Jurkat, Clone E6-1 (cell line): ENCODE measurements at places on chromosomes 5 and 9.

GRCh38 chr9:114116126-114116747 lies 17.1 kb upstream of the KIF12 start:
- no peak for DNase-seq

GRCh38 chr5:150289551-150290390 lies at the start of gene CAMK2A:
Gene CAMK2A, minus strand, starts transcription at chr5:150289773. Its CDS starts 148 bp downstream, at chr5:150289625.
- no peak for DNase-seq

GRCh38 chr9:119841016-119841415 lies 471.8 kb upstream of the BRINP1 start:
- DNase-seq = no peak

DNA sequence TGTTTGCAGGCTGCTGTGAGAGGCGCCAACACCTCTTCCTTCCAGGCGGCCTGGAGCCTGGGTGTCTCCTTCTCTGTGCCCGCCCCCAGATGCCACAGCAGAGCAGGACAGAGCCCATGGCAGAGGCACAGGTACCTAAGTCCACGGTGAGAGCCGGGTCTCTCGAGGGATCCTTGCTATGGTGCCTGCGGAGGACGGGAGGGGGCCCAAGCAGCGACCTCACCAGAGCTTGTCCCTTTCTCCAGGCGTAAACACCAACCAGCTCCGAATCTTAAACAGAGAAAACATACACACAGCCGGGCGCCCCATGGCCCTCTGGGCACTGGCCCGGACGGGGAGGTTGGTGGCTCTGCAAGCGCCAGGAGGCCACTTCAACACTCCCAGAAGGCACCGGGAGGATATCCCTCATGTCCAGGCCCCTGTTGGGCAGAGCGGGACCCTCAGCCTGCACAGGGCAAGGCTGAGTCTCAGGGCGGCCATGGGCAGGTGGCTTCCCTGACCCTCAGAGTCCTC lies 11.8 kb downstream of the CCDC187 start:
- DNase-seq = no peak

- DNase-seq = no peak
Measured at GRCh38 chr9:132383462-132383883, 23.2 kb downstream of the TTF1 start.

DNA sequence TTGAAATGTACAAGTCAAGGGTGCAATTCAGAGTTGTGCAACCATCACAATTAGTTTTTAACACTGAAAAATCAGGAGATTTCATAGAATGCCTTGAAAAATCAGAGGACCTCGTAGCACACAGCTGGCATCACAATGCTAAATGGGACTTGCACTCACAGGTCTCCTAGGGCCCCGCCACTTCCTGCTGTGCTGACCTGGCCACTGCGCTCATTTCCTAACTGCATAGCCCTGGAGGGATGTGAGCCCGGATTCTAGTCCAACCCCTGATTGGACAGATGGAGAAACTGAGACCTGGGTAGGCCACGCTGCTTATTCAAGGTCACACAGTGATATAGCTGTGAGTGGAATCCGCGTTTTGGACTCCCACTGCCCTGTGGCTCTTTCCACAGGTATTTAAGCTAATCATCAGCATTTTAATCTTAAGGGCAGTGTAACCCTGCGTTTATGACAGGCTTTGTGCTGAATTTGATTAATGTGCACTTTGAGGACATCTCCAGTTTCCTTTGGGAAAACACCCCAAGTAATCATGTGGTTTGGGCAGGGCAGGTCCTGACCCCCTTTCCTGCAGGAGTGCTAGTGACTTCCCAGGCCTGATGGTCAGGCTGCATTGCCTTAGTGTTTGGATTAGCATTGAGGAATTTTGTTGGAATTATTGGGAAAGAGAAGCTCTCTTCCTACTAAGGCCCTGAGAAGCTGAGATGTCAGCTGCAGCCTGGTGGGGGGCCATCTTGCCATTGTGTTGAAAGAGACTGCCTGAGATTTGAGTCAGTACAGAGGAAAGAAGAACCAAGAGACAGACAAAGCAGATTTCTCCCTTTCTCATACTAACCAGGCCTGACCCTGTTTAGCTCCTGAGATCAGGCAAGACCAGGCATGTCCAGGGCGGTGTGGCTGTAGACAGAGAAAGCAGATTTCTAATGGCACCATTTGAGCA lies 36.2 kb downstream of the STC2 start:
- DNase-seq = no peak

- peak; percentile 36 for DNase-seq
Measured at GRCh38 chr5:446883-447263, 3.9 kb downstream of the EXOC3 start.

GRCh38 chr9:34994260-34994899 lies 4.8 kb downstream of the DNAJB5 start:
- DNase-seq = no peak

- DNase-seq = no peak
Measured at GRCh38 chr5:88732181-88732633, 150.8 kb downstream of the MEF2C start.

- no peak for DNase-seq
Measured at GRCh38 chr9:81826517-81826906, 101.7 kb upstream of the SPATA31D4 start.

- no peak for DNase-seq
Measured at GRCh38 chr9:128552744-128553440, 505 bp downstream of the SPTAN1 start.

- no peak for DNase-seq
Measured at GRCh38 chr5:175544108-175544511, 65.8 kb downstream of the SFXN1 start.

DNA sequence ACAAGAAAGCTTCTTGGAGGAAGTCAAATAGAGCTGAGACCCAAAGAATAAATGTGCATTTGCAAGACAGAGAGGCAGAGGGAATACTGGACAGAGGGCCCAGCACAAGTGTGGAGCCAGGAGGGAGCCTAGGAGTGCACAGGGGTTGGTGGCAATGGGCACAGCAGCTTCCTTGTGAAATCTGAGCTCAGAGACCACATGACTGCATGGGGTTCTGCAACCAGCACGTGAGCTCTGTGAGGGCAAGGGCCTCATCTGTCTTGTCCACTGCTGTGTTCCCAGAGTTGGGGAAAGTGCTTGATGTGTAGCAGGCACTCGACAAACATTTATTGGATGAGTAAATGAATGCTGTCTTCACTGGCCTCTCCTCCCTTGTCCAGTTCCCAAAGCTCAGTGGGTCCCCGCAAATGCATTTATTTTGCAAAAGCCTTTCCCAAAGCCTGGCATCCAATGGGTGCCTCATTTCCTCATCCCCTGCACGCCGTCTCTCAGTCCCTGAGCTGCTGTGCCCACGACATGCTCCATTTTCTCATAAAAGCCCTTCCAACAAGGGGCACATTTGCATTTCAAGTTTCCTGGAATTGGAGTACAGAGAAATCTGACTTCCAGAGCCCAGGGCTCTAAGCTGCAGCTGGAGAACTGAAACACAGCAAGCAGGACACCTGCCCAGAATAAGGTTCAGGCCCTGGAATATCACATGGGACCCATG lies 58.5 kb downstream of the KCNIP1 start:
- DNase-seq = no peak

DNA sequence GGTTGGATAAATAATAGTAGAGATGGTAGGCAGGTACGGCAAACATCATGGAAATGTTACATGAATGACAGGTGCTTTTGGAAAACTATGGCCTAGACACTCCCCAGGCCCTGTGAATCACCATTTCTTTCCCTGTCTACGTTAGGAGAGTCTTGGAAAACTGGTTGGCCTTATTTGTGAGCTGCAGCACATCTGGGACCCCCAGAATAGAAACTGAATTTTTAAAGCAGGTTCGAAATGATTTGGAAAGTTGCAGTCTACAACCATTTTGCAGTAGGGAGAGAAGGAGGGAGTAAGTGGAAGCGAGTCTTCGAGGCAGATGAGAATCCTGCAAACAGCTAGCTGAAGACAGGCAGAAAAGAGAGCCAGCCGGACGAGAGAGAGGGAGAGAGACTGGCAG lies 13.0 kb downstream of the C1QTNF2 start:
- DNase-seq = no peak

- DNase-seq = peak; percentile 67
Measured at GRCh38 chr5:76601470-76601869, 21.7 kb downstream of the F2RL2 start.

GRCh38 chr9:127053960-127054359 lies 68.5 kb downstream of the ANGPTL2 start:
- no peak for DNase-seq

DNA sequence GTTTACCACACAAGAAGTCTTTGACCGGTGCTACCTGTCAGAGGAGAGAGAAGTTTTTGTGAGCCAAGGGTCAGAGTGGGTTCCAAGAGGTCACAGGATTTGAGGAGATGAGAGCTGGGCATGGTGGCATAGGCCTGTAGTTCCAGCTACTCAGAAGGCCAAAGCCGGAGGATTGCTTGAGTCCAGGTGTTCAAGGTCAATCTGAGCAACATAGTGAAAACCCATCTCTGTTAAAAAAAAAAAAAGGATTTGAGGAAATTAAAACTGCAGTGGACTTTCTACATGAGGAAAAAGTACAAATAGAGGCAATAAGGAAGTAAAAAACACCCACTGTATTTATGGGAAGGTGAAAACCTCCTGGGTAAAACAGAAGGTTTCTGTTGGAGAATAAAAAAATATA lies 63.8 kb downstream of the PHAX start:
- no peak for DNase-seq

GRCh38 chr9:101739311-101739710 lies 864 bp upstream of the GRIN3A start:
- DNase-seq = no peak

GRCh38 chr9:100111235-100111634 lies 12.2 kb downstream of the INVS start:
- DNase-seq = no peak

- peak; percentile 62 for DNase-seq
Measured at GRCh38 chr9:86303316-86303975, 21.1 kb upstream of the ISCA1 start.

- DNase-seq = no peak
Measured at GRCh38 chr9:115551396-115551795, 433.4 kb upstream of the TNC start.

- no peak for DNase-seq
Measured at GRCh38 chr9:73219985-73220626, 68.4 kb downstream of the ANXA1 start.

- no peak for DNase-seq
Measured at GRCh38 chr5:76332102-76332501, 71.0 kb upstream of the IQGAP2 start.

DNA sequence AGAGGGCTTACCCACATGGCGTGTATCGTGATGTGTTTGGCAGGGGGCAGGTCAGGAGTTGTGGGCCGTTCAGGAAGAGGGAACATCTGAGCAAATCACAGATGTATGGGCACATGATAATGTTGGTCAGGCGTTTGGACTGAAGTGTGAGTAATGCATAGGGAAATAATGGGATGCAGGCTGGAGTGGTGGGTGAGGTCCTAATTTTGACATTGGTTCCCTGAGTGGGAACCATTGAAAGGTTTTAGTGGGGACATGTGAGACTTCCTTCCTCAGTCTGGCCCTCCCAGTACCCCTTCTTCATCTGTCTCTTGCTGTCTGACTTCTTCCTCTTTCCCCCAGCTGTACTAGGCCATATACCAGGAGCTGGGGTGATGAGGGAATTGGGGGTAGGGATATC lies 7.6 kb downstream of the OTULIN start:
- DNase-seq = no peak

DNA sequence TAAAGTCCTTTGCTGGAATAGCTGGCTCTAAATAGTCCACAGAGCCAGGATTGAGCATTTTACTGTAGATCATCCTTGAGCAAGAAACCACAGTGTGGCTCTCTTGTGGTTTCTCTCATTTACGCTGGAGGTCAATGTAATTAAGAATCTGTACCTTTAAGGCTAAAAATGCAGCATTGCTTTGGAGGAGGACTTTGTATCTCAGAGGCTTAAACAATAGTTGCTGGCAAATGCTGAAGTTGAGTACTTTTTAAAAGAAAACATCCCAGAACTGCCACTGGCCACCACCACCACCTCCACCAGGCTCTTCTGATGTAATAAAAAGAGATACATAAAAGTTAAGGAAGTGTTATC lies 177.3 kb upstream of the ADAMTSL1 start:
- DNase-seq = no peak

DNA sequence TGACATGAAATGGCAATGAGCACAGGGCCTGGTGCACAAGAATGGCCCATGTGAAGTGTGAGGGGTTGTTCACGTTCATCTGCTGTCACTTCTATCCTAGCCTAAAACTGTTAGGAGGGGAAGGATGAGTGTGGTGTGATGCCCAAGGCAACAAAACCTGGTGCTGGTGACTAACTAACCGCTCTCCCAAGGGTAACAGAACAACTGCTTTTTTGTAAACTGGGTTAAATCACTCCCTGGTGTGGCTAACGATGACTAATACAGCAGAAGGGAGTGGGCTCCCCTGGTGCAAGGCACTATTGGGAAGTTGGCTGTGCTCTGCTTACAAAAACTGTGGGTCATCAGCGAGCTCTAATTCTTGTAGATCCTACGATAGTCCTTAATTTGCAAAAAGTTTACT lies 103.2 kb upstream of the VCAN start:
- DNase-seq = no peak

DNA sequence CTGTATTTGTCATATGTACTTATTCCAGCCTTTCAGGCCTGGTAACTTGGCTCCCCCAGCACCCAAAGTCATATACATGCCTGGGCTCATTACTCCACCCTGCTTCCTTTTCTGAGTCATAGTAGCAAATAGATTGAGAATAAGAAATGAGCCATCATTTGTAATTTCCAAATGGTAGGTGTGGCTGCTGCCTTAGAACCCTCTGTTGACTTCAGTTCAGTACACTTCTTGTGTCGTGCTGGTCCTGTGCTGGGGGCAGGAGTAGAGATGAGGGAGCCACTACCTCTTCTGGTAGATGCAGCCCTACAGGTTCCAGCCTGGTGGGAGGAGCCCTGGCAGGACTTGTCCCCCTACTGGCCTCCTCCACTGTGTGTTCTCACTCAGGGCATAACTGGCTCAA lies 11.1 kb downstream of the GM2A start:
- no peak for DNase-seq

DNA sequence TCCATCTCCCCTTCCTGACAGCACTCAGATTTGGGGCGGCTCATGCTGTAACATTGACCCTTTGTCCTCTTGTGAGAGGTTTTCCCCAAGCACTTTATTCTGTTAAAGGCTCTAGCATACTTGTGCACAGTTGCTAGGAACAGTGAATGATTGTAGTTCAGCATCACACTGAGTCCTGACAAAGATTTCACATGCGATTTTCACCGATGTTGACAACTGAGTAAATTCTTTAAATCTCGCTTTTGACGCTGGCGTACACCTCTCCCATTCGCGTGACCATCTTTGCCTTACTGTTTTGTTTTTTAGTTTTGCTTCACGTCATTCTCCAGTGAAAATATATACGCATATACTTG lies 780 bp downstream of the CDC37L1 start:
- no peak for DNase-seq

DNA sequence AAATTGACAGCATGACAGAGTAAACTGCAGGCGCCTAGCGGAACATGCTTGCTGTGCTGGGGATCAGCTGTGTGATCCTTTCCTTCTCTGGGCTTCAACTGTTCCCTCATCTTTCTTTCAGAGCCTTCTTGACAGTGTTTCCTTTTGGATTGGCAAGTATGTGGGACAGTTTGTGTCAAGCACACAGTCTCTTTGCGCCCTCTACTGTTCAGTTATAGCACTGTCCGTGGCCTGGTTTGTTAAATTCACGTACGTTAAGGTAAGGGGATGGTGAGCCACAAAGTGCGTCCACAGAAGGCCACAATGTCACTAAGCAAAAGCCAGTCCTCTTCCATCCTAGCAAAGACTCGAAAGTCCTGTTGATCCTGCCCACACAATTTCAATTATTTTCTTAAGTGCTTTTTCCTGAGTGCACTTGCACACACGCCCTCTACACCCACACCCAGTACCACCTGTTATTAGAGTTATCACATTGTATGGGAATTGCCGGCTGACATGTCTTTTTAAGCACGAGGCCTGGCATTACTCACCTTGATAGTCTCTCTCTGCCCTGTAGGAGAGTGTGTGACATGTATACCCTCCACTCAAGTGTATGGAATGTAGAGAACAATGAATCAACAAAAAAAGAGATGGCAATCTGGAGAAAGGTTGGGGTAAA lies 22.5 kb upstream of the PTPN3 start:
- DNase-seq = peak; percentile 66
